ENCODE measurements at places on chromosomes 16 and 17.

- DNase-seq, result no peak
Measured at GRCh38 chr16:16112450-16113053, 110.7 kb downstream of the ABCC6 start.

- no peak for DNase-seq
Measured at GRCh38 chr16:116015-116414, 22.5 kb downstream of the NPRL3 start.

GRCh38 chr16:80788027-80788426 lies 16.4 kb downstream of the CDYL2 start:
- no peak for DNase-seq

DNA sequence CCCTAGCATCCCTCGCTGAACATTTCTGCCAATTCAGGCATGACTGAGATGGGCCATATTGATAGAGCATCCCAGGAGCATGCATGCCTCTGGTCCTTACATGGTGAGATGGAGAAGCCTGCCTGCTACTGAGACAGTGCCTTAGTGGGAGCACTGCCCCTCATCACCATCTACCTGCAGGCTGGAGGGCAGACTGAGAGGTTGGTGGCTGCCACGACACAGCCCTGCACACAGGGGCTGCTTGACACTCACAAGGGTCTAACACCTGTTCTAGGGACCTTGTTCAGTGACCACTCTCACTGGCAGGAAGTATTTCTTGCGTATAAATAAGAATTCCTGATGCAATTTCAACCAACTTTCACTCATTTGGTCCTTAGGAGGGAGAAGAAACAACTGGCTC lies 34.0 kb downstream of the WIPI1 start:
- DNase-seq, result no peak

GRCh38 chr16:27363797-27364196 lies 38.2 kb upstream of the IL21R start:
- no peak for DNase-seq

- no peak for DNase-seq
Measured at GRCh38 chr17:50550661-50551432, 3.9 kb downstream of the SPATA20 start.

- no peak for DNase-seq
Measured at GRCh38 chr16:1612320-1613111, at the start of gene CRAMP1. CRAMP1 (plus strand) TSS chr16:1612360; CDS start chr16:1614640, 2,280 bp downstream.

- no peak for DNase-seq
Measured at GRCh38 chr16:53922807-53923571, 219.0 kb downstream of the FTO start.

GRCh38 chr17:83176623-83177583 lies 97.5 kb downstream of the METRNL start:
- peak; percentile 6 for DNase-seq

DNA sequence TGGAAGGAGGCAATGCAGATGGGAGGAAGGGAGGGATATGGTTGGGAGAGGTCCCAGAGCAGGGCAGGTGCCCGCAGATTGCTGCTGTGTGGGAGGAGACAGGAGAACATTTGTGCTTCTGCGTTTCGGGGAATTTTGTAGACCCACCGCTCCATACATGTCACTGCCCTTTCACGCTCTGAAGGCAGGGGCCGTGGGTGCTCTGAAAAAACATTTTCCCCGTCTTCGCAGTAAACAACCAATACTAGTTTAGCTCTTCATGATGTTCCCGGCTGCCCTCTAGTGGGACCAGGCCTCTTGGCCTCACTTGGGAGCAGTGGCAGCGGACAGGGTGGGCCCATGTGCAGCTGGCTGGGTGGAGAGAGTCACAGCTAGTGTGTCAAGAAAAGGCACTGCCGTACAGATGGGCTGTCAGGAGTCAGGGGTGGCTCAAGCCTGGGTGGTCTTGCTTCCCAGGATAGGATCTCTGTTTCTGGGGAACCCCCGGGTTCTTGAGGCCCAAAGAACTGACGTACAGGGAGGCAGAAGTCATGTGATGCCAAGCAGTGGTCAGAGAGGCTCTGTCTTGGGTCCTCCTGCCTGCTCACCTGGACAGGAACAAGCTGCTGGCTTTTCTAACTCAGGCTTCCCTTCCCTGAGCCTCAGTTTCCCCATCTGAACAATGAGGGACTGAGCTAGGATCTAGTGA lies 46.5 kb upstream of the CPNE2 start:
- peak; percentile 60 for DNase-seq

- no peak for DNase-seq
Measured at GRCh38 chr16:20610211-20610891, 34.2 kb upstream of the ACSM2B start.

DNA sequence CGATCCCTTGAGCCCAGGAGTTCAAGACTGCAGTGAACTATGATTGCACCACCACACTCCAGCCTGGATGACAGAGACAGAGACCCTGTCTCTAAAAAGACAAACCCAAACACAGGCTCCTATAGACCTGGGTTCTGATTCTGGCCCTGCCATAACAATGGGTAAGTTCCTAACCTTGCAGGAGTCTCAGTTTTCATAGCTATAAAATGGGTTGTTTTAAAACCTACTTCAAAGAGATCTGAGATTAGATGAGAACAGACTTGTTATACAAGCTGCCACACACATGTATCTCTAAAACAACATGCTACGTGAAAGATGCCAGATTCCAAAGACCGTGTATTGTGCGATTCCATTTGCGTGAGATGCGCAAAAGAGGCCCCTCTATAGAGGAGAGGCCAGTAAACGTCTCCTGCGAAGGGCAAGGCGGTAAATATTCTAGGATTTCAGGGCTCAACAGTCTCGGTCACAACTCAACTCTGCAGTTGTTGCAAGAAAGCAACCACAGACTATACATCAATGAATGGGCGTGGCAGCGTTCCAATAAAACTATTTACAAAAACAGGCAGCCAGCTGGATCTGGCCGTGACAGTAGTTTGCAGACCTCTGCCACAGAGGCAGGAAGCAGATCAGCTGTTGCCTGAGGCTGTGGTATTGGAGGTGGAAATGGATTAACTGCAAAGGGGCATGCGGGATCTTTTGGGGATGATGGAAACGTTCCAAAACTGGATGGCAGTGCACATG lies 5.9 kb downstream of the CORO7 start:
- no peak for DNase-seq

GRCh38 chr16:50297301-50298074 lies 31.1 kb downstream of the ADCY7 start:
- DNase-seq, result no peak

DNA sequence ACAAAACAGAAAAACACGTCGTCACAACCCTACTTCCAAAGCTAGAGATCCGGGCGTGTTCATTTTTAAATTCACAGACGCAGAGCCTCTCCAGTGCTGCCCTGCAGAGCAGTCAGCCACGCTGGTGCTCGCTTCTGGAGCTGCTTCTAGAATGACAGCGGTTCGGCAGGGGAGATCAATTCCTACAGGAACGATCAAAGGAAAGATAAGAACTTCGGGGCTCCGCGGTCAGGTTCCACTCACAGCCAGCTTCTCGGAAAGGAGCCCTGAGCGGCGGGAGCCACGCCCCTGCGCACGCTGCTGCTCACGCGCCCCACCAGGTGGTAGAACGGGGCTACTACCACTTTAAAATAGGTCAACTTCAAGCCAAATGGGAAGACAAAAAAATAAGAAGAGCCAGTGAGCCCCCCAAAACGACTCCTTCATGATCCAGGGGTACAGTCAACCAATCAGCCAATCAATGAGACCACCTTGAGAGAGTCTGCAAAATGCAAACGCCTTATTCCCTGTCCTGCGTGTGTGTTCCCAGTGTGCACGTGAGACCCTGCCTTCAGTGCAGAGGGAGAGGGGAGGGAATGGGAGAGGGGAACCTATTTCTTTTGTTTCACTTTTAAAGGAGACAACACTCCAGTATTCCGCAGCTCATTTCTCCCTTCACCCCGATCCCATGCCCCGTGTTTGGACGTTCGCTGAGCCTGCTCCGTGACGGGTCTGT lies 209.7 kb downstream of the RBFOX3 start:
- peak; percentile 72 for DNase-seq

- DNase-seq, result no peak
Measured at GRCh38 chr17:29043539-29044145, 701 bp downstream of the PIPOX start.

DNA sequence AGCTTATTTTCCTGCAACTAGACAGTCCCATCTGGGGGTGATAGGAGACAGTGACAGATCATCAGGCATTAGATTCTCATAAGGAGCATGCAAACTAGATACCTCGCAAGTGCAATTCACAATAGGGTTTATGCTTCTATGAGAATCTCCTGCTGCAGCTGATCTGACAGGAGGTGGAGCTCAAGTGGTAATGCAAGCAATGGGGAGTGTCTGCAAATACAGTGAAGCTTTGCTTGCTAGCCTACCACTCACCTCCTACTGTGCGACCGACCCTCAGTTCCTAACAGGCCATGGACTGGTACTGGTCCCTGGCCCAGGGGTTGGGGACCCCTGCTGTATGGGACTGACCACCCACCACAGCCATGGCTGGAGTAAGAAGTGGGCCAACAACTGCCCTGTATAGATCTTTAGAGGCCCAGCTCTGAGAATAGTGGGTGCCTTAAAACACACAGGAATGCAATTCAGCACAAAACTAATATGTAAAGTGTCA lies 26.0 kb upstream of the IRX3 start:
- no peak for DNase-seq

- DNase-seq, result no peak
Measured at GRCh38 chr17:10713318-10713717, 15.9 kb downstream of the ADPRM start.

DNA sequence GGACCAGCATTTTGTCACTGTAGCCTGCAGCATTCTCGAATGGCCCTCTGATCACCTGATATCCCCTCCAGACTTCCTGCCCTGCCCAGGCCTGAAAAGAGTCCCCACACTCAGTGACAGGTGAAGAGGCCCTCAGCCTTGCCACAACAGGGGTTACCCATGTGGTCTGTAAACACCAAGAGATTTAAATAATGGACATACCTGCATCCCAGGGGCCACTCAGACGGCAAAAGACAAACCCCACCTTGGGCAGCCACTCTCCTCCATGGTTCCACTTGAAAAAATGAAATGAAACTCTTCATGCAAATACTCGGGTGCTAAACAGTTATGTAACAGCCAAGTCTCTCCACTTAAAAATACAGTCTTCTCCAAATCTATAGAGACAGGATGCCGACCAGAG lies 22.9 kb upstream of the PECAM1 start:
- DNase-seq, result no peak

GRCh38 chr16:1863681-1864460 lies 8.1 kb downstream of the MEIOB start:
- DNase-seq, result peak; percentile 13

- DNase-seq, result no peak
Measured at GRCh38 chr17:5892921-5893675, 177.1 kb upstream of the WSCD1 start.

GRCh38 chr17:73156166-73156840 lies 8.5 kb upstream of the SSTR2 start:
- peak; percentile 50 for DNase-seq

DNA sequence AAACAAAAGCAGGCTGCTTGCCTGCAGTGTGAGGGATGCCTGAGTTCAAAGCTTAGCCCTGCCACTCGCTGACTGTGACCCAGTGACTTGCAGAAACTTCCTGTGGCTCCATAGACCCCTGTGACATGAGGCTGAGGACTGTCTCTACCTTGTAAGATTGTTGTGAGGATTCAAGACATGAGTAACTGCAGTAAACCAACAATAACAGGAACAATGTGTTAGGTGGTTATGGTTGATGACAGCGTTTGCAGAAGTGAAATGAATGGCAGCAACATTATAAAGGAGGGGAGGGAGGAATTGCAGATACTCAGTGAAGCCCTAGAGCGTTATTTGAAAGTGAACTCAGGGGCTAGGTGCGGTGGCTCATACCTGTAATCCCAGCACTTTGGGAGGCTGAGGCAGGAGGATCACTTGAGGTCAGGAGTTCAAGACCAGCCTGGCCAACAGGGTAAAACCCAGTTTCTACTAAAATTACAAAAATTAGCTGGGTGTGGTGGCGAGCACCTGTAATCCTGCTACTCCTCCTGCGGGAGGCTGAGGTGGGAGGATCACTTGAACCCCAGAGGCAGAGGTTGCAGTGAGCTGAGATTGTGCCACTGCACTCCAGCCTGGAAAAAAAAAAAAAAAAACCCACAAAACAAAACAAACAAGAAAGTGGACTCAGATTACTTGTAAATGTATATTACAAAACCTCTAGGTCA lies 33.5 kb upstream of the EMP2 start:
- DNase-seq, result no peak

GRCh38 chr17:77323413-77324171 lies 182.8 kb downstream of the SEC14L1 start:
- DNase-seq, result no peak

- no peak for DNase-seq
Measured at GRCh38 chr16:51035711-51036110, 115.4 kb downstream of the SALL1 start.

- no peak for DNase-seq
Measured at GRCh38 chr17:79244665-79245064, 170.0 kb downstream of the ENGASE start.

- DNase-seq, result no peak
Measured at GRCh38 chr17:76251478-76252039, 11.3 kb upstream of the RNF157 start.

GRCh38 chr17:40915199-40915661 lies 22.2 kb downstream of the KRT23 start:
- no peak for DNase-seq

DNA sequence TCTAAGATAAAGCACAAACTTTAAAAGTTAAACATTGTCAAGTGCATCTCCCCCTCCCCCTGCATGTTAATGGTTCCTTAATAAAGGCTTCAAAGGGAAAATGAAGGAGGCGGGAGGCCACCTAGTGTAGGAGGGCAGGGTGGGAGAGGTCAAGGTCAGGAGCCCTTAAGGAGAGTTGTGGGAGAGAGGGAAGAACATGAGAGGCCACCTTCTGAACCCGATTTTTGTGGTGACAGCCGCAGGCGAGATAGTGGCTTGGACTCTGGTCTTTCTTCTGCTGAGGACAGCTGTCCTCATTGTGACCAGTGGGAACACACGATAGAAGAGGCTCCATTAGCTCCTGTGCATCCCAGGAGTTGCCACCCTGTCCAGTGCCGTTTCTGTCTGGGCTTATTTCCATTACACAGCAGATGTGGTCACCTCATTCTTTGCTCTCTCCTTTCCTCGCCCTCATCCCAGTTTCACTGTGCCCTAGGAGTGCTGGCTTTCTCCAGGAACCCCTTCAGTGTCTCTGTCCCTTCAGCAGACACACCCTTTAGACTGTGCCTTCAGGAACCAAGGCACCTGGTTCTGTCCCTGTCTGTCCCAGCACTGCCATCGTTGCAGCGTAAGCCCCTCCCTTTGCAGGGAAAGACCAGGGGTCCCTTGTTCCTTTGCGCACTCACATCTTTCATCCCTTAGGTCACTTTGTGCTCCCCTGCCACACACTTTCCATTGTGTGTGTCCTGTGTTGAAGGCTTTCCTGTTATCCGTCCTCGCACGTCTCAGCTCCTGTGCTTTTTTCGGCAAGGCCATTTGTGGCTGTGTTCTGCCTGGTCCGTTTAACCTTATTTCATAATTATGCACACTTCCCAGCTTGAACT lies 7.5 kb downstream of the SEC14L1 start:
- no peak for DNase-seq

DNA sequence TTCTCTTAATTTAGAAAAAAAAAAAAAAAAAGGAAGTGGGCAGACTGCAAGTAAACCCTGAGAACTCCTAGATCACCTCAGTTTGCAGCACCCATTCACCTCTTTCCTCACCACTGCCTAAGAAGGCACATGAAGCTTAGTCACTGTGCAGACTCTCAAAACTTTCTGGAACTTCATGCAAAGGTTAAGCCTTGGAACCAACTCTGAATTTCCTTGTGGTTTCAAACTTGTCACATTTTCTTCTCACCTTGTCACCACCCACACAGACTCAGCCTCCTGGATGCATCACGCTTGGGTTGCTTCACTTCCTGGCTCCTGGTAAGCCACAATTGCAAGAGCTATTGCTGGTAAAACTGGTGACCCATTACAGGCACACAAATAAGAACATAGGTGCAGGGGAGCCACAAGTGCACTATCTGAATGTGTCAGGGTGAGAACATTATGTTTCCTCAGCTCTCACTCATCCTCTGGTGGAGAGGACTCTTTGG lies 15.0 kb upstream of the CPD start:
- peak; percentile 95 for DNase-seq
